Fibroblast of skin of right biceps (primary cell): ENCODE measurements at places on chromosomes 16 and 17.

GRCh38 chr17:31405890-31406371 lies 14.5 kb downstream of the RAB11FIP4 start:
- DNase-seq = no peak

DNA sequence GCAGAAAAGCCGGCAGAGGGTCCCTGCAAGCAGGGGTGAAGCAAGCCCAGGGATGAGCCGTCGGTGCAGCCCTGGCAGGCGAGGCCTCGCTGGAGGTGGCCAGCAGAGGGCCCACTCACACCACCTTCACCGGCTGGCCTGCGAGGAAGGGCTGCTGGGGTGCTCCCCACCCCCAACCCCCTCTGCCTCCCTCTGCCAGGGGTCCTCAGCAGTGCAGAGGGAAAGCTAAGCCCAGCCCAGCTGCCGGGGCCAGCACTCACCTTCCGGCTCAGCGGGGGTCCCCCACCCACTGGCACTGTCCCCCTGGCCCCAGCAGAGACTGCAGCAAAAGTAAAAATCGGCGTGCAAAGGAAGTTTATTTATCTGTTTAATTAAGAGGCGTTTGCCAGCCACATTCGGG lies 113.4 kb downstream of the ENGASE start:
- no peak for DNase-seq

GRCh38 chr17:60864708-60865005 lies 187.0 kb downstream of the BCAS3 start:
- no peak for DNase-seq

DNA sequence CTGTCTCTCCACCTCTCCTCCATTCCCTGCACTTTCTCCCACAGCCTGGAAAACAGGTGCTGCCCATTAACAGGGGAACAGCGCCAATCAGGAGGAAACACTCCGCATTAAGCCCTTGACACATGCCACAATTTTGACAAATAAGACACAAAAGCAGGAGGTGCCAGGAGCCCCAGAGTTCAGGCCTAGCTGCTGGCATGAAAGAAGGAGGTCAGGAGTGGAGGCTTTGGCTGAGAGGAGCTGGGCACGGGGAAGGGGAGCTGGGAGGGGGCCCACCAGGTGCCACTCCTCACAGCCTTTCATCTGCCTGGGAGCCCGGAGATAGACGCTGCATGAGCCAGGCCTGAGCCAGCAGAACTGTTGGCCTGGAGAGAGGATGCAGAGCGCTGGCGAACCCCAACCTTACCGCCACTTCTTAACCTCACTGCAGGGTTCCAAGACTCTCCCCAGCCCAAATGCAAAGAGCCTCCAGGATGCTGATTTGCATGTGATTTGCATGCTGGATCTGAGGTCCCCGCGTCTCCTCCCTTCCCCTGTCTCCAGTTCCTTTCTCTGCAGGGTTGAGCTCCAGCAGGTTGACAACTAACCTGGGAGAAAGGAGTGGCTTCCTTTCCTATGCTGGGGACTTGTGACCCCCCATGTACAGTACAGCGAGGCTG lies 139.8 kb upstream of the SDK2 start:
- no peak for DNase-seq

GRCh38 chr17:66939461-66940114 lies 24.9 kb upstream of the CACNG4 start:
- DNase-seq = no peak

DNA sequence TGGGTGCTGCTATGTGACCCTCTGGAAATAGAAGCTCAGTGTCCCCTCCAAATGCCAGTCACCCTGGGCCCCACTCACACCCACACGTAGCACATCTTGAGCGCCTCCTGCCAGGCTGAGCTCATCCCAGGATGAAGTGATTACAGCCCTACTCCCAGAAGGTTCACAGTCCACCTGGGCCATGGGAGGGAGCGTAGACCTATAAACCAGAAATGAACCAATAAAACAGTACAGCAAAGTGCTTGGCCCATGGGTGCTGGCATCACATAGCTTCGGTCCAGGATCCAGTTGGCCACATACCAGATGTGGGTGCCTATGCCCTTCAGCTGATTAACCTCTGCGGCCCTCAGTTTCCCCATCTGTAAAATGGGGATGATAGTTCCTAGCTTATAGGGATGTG lies 2.2 kb upstream of the BICDL2 start:
- DNase-seq = no peak

- DNase-seq = no peak
Observed at GRCh38 chr17:78573955-78574354, 3.2 kb downstream of the DNAH17 start.

GRCh38 chr17:74243013-74243755 lies 29.8 kb downstream of the TTYH2 start:
- no peak for DNase-seq

DNA sequence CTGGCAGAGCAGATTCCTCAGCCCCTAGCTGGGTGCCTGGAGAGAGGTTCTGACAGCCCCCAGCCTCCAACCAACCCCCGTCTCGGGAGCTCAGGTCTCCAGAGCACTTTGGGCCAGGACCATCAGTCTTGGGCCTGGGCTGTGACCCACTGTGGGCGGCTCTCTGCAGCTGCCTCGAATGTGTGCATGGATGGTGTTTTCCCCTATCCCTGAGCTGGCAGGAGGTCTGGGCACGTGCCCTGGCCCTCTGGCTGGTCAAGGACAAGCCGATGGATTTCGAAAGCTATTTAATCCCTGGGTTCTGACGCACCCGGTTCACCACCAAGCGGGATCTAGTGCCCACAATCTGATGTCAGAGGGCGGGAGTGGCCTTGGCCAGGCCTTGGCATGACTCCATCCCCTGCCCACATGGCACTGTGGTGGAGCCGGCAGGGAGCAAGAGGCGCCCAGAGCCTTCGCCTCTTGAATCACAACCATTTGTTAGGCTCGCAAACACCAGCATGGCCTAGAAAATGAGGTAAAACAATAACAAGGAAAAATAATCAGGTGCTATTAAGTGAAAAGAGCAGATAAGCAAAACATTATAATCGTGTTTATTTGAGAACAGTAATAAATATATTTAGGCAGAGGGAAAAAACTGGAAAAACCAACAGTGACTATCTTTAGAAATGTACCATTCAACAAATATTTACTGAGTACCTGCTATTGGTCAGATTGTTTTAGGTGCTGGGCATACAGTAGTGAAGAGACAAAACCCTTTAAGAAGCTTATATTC lies 69.3 kb upstream of the TOB1 start:
- DNase-seq = no peak

DNA sequence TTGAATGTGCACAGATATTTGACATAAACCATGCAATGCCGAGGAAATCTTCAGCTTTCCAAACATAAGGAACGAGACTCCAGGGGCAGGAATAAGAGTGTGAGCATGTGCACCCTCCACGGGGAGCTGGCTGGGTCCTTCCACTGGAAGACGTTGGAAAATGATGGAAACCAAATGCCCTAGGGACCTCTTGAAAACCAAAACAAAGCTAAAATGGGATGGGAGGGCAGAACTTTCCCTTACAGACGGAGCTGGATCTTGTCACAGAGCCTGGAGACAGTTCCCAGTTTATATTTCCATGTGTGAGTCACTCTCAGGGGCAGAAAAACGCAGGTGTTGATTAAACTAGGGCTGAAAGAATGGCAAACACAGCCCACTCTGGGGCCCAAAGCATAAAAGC lies 34.4 kb upstream of the DNAH17 start:
- peak; percentile 26 for DNase-seq

DNA sequence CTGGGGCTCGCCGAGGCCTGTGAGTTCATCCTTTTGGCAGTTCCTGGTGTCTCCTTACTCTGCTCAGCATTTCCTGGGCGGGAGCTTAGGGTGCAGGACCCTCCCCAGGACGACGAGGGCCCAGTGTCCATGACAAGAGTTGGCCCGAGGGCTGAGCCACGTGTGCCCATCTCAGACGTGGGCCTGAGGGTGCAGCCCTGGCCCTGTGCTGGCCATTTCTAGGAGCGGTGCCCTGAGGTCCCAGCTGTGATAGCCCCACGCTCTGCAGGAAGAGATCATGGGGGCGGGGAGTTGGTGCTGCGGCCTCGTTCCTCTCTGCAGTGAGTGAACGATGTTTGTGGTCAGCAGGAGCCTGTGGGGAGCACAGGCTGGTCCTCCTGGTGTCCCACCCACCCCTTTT lies 6.0 kb upstream of the MC1R start:
- no peak for DNase-seq

GRCh38 chr17:79182176-79183042 lies 107.8 kb downstream of the ENGASE start:
- DNase-seq = no peak

- peak; percentile 6 for DNase-seq
Observed at GRCh38 chr17:37360632-37361031, 15.2 kb upstream of the C17orf78 start.

DNA sequence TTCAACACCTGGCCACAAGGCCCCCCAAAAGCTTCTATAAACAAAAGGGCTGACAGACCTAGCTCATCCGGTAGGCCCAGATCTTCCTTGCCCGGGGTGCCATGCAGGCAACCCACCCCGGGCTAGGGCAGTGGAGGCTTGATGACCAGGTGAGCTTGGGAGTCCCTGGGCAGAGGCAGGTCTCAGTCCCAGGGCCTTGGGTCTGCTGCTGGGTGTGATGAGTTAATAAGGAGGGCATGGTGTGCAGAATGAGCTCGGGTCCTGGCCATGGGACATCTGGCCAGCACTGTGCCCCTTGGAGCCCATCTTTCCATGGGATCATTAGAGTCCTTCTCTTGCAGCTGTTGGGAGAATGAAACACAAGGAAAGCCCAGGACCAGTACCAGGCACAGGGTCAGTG lies 20.2 kb upstream of the MPRIP start:
- DNase-seq = no peak

GRCh38 chr17:82315703-82316358 lies 1.6 kb downstream of the CD7 start:
- DNase-seq = no peak

GRCh38 chr17:72258711-72259110 lies 137.9 kb downstream of the SOX9 start:
- no peak for DNase-seq

DNA sequence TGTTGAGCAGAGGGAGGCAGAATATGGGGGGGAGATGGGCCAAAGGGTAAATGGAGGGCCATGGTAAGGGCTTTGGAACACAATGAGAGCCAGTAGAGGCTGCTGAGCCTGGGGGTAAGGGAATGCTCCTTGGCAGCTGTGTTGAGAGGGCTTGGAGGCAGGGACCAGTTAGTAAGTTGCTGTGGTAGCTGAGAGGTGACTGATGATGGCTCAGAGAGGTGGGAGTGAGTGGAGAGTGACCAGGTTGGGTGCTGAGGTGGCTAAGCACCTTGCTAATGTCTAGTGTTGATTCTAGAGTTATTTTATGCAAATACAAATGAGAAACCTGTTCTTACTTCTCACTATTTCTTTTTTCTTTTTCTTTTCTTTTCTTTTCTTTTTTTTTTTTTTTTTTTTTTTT lies 10.8 kb downstream of the SBK1 start:
- no peak for DNase-seq

DNA sequence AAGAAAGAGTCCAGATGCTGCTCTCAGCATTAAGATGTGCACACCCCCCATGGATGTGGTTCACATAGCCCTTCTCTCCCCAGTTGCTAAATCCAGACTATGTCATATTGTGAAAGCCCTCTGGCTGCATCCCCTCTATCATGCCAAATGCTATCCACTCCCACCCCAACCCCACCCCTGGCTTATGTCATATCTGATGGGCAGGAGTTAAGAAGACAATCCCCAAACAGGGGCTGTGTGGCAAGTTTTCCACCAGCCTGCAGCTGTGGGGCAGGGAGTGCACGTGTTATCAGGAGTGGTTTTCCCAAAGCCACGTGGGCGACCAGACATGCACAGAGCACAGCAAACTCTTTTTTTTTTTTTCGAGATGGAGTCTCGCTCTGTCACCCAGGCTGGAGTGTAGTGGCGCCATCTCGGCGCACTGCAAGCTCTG lies 10.0 kb downstream of the FAM117A start:
- DNase-seq = no peak

DNA sequence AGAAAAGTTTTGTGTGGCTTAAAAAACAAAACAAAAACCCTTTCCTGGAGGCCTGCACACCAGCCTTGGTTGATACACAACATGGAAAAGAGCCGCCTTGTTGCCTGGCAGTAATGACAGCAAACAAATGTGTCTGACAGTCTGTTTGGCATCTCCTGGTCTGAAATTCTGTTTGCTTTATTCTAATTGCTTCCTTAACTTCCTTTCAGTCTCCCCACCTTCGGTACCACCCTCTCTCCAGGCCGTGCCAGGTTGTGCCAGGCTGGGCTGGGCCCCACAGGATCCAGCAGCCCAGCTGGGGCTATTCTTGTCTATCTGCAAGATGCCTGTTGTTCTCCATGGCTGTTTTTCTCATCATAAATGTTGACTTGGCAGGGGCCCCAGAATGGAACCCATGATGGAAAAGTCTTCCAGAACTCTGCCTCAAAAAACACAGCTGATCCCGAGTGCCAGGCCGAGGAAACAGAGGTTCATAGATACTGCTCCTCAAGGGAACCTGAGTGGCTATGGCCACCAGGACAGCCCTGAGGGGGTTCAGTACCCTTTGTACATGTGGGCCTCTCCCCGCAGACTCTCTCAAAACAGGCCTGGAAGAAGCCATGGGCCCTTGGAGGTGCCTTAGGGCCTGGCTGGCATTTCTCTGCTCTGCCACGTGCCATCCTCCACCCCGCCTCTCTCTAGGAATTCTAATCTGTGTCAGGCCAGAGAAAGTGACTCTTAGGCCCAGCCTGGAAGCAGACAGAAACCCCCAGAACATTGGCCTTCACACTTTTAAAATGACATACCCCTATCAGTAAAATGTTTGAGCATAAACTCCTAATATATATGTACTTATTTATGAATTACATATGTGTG lies 50.5 kb downstream of the YPEL2 start:
- DNase-seq = no peak

DNA sequence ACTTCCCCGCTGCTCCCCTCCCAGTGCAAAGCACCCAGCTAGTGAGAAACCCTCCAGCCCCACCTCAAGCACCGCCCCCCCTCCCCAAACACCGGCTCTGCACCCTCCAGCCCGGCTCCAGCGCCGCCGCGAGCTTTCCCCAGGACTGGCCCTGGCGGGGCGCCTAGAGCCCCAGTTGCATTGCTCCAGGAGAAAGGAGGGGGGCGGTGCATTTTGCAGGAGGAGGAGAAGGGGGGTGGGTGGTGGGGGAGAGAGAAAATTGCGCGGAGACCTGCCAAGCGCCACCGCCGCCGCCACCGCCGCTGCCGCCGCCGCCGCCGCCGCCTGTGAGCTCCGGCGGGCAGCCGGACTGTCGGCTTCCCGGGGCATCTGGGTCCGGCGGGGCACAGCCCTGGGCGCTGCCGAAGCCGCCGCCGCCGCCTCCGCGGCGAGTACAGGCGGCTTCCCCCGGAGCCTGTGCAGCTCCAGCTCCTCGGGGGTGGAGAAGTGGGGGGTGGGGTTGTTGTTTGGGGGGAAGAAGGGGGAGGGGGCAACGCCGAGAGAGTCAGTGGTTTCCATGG lies 333 bp upstream of the NOG start:
- peak; percentile 88 for DNase-seq
